LNCaP clone FGC (cell line): ENCODE measurements at places on chromosomes 6 and 20.

DNA sequence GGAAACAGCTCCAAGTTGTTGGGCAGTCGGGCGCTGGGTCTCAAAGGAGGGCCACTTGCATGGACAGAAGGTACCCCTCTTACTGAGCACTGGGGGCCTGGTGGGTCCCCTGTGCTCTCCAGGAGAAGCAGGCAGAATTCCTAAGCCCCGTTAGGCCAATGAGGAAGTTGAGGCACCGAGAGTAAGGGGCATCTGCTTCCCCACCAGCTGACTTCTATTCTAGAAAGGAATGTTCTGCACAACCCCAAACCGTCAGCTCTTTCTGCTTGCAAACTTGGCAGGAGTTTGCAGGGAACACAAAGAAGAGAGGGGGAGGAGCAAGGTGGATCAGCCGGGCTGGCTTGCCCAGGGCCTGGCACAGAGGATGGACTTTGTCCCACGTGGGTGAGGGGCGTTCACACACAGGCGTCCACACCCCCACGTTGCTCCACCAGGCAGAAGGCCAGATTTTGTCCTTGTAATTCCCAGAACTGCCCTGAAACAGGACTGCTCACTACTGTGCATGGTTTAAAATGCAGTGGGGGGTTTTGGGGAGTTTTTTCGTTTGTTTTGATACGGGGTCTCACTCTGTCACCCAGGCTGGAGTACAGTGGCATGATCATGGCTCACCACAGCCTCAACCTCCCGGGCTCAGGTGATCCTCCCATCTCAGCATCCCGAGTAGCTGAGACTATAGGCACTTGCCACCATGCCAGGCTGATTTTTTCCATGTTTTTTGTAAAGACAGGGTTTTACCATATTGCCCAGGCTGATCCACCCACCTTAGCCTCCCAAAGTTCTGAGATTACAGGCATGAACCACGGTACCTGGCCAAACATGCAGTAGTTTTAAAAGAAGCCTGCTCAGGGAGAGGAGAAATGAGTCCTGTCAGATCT is 93.3 kb downstream of the SNX5 start:
- peak; percentile 83 for DNase-seq

- no peak for DNase-seq
Measured at GRCh38 chr6:74320715-74321114, 624.7 kb downstream of the CD109 start.

GRCh38 chr6:121105461-121105860 is 228.8 kb downstream of the TBC1D32 start:
- DNase-seq: no peak

DNA sequence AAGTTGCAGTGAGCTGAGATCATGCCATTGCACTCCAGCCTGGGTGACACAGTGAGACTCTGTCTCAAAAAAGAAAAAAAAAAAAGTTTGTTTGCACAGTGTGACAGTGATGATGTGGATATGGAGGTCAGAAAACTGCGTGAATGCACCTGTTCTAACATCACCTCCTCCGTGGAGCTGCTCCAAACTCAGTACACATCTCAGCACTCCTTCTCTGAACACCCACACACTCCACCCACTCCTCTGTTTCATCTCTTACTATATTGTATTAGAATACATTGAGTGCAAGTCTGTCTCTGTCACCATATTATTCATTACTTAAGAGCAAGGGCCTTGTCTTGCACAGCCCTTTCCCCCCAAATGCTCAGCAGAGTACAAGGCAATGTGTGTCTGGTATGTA is 51.5 kb upstream of the ENPP4 start:
- DNase-seq: no peak

GRCh38 chr6:133856911-133857310 is 32.0 kb upstream of the TCF21 start:
- DNase-seq: no peak

- DNase-seq: no peak
Measured at GRCh38 chr6:145241721-145242120, 493.6 kb downstream of the EPM2A start.

GRCh38 chr6:44078827-44079671 is 48.2 kb downstream of the MRPL14 start:
- DNase-seq: no peak

GRCh38 chr20:41063442-41063841 is 34.8 kb downstream of the TOP1 start:
- DNase-seq: no peak

GRCh38 chr6:157575436-157576145 is 194.6 kb downstream of the ZDHHC14 start:
- DNase-seq: no peak

- DNase-seq: peak; percentile 95
Measured at GRCh38 chr6:165082636-165083035, 226.8 kb downstream of the C6orf118 start.
